Activated T-helper 2 cell treated with anti-CD3 and anti-CD28 coated beads, Interferon-gamma antibody, Interleukin-2, Interleukin-4, amounts not matched to agents 10 μg/mL and 5 μg/mL and 100 μg/mL, durations not matched to agents 14 hours and 24 hours and 36 hours (primary cell): ENCODE measurements at places on chromosomes 13 and 19. TPM values are rescaled to one million over a fixed set of nuclear protein-coding genes. Genes with fewer than 3 reads are reported as not detected.

DNA sequence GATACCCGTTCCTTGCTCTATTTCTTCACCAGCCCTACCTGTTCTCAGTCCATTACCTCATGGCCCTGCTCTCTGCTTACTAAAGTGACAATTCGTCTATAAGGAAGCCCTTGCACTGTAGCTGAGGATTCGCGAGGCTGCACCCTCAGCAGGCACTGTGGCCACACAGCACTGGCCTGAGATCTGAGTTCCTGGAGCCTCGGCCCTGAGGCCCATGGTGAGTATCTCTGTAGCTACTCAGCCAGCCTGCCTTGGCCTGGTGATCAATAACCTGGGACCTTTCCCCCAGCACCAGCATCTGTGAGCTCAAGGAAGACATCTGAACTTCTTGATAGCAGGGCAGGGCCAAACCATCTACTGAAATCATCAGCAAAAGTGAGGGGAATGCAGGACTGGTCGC lies 90.7 kb downstream of the RGCC start:
- H3K27me3 ChIP-seq: no peaks in the 10 kb centered on the region
- H3K27ac ChIP-seq: no peak overlapping the region
- peaks cover 17% of the 10 kb centered on the region for H3K4me1 ChIP-seq

GRCh38 chr13:20461860-20462532 lies 63.7 kb downstream of the CRYL1 start:
- H3K27me3 ChIP-seq: no peaks in the 10 kb centered on the region
- peaks cover 25% of the 10 kb centered on the region for H3K4me1 ChIP-seq
- H3K36me3 ChIP-seq: no peaks in the 10 kb centered on the region
- H3K4me3 ChIP-seq: no peak overlapping the region
- DNase-seq: no peak

- peaks cover 11% of the 10 kb centered on the region for H3K36me3 ChIP-seq
- H3K27ac ChIP-seq: no peak overlapping the region
- H3K4me3 ChIP-seq: no peak overlapping the region
- peaks cover 27% of the 10 kb centered on the region for H3K4me1 ChIP-seq
- no peak for DNase-seq
These were observed 38.0 kb upstream of the DOCK9 start for GRCh38 chr13:99015606-99016490.

- H3K27me3 ChIP-seq: peaks cover 23% of the 10 kb centered on the region
- H3K4me1 ChIP-seq: peaks cover 16% of the 10 kb centered on the region
- no peak for DNase-seq
- peaks cover 3% of the 10 kb centered on the region for H3K36me3 ChIP-seq
- no peak overlapping the region for H3K4me3 ChIP-seq
These were observed 788 bp upstream of the DLEU7 start for GRCh38 chr13:50844084-50844875.

GRCh38 chr19:45601524-45602374 lies at the start of gene GPR4:
GPR4 (minus strand) TSS chr19:45602212; CDS start chr19:45591866, 10,346 bp downstream.
- no peak within 1 kb of the TSS for H3K27ac ChIP-seq
- H3K4me1 ChIP-seq: peaks cover 18% of the 10 kb centered on the region
- no peaks in the 10 kb centered on the region for H3K36me3 ChIP-seq
- H3K27me3 ChIP-seq: peaks cover 60% of the 10 kb centered on the region
- H3K4me3 ChIP-seq: no peak within 1 kb of the TSS
- DNase-seq: no peak

DNA sequence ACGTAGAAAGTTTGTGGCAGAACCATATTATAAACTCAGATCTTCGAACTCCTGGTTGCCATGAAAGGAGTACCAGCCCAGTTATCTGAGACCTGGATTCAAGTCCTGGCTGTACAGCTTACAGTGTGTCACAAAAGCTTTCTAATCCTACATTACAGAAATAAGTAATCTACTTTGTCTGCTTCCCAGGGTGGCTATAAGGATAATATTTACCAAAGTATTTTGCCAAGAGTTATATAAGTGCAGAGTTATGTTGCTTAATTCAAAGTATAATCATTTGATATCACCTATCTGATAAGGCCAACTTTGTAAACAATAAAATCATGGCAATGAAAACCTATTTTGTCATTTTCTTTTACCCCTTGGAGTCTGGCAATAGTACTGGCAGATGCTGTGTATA lies 381.6 kb downstream of the NDFIP2 start:
- no peak overlapping the region for H3K4me3 ChIP-seq
- no peak overlapping the region for H3K27ac ChIP-seq

Gene ATP4A
- total RNA-seq: not detected in 2 replicates

Gene ZNF583
- 1.5 and 1.7 TPM in 2 replicates for total RNA-seq
